Activated CD4-positive, CD25-positive, alpha-beta regulatory T cell (primary cell): ENCODE measurements at places on chromosomes 5 and 9.
A peak's percentile ranks its signal among the peaks of the same experiment; 100 is the strongest.

DNA sequence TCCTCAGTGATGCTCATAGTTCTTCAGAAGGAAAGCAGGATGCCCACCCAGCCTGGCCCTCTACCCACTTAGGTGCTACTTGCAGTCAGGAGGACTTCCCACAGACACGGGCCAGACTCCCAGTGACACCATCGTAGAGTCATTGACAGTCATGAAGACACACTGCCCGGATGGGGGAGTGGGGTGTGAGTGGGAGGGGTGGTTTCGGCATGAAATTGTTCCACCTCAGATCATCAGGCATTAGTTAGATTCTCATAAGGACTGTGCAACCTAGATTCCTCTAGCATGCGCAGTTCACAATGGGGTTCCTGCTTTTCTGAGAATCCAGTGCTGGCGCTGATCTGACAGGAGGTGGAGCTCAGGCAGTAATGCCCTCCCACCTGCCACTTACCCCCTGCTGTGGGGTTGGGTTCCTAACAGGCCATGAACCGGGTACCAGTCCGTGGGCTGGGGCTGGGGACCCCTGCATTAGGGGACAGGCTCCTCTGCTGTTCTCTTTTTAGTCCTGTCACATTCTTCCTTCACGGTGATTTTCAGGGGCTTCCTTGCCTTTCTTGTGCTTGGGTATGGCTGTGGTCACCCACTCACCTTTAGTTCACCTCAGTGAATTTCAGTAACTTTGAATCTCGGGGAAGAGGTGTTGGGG lies 88.2 kb upstream of the ANKRD55 start:
- DNase-seq = no peak

DNA sequence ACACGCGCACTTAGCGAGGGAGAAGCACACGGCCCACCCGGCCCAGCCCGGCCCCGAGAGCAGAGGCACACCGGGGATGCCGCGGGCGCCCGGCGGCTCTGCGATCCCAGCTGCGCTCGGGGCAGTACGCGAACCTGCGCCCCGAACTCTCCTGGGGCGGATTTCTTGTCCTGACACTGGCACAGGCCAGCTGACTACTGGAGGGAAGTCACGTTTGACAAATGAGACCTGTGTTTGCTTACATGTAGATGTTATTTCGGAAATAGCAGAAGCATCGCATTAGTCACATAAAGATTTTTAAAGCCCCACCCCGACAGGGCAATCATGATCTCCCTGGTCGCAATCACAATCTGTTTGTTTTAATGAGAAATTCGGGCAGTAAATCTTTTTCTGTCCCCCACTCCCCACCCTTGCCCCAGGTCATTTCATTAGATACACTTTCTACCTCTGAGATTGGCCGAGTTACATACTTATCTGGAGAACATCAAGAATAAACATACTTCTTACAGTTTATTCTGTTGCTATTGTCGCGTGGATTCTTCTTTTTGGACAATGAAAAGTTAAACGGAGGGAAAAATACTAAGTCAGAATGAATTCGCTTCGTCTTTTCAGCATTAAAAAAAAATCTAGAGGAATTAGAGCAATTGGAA lies 518.9 kb downstream of the CTNND2 start:
- DNase-seq = no peak

DNA sequence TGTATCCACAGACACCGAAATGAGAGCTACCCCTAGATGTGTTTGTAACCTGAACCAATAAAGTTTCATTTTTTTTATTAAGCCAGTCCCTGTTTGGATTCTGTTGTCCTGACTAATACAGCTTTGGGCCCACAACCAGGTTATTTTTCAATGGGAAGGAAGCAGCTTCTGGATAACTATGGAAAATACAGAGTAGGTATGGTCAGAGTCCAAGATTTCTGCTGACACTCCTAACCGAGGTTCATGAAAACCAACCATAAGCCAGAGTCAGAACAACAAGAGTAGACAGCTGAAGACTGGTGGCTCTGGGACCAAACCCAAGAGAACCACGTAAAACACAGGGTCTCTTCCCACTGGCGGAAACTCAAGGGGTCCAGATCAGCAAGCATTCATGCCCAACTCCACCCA lies 10.8 kb downstream of the KLF9 start:
- no peak for DNase-seq

DNA sequence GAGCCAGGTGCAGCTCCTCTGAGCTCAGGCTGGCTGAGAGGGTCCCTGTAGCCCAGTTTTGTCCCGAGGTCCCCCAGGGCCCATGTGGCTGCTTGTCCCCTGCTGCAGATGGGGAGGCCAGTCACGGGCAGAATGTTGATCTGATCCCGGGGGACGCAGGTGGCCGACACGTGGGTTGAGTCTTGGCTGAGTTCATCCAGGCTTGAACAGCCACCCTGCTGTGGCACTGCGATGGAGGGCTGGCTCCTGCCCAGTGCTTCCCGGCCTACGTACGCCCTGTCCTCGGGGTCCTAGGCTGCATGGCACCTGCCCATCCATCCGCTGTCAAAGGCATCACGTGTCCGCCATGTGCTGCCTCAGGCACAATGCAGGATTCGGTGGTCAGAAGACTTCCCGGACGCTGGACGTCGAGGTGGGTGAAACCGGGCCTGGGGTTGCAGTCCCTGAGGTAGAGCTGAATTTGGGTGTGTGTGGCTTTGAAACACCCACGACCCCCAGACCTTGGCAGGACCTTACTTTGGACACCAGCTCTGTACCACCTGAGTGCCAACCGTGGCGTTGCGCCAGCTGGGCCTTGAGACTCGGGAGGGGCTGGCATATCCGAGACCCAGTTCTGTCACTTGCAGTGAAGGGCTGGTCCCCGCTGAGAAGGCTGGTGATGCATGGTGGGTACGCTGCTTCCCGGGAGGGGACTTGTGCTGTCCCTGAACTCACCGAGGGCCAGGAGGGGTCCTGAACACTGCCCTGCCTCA lies 22.3 kb downstream of the RXRA start:
- DNase-seq = no peak

- DNase-seq = no peak
These were observed 190.0 kb upstream of the GRAMD2B start for GRCh38 chr5:126233256-126233655.

DNA sequence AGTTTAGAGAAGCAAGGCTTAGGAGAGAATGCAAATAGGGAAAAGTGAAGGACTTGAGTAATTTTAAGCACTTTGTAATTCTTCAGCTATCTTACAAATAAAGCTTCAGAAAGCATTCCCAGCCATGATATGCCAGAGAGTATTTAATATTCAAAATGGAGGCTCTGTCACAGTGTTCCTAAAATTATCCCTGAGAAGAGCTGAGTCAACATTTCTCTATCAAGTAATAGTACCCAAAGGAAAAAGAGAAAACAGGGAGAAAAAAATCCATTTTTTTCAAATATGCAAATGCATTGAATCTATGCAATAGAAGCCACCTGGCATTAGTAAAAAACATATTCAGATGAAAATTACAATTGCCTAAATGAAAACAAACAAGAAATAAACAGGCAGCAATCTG lies 392.6 kb upstream of the FAM174A start:
- no peak for DNase-seq

DNA sequence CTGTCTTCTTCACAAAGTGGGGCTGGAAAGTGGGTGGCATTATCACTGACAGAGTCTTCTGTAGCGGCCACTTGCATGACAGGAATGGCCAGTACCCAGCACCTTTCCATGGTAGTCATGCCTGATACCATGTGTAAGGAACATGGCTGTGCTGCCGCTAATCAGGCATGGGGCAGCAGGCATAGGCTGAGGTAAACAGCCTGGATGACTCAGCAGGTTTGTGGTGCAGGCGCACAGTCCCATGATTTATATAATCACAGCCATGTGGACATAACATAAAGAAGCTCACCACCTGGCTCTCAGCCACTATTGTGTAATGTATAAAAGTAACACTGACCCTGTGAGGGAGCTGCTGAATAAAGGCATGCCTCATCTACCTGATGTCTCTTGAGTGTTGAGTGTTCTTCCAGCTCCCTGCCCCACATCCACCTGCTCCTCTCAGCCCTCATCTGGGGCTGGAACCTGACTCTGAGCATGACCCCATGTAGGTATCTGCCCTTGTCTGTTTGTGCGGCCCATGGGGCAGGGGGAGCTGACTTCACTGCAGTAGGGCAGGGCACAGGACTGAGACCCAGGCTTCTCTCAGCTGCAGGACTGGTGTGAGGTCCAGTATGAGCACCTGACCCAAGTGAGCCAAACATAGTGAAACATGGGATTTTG lies 13.2 kb upstream of the ICE1 start:
- DNase-seq = no peak

DNA sequence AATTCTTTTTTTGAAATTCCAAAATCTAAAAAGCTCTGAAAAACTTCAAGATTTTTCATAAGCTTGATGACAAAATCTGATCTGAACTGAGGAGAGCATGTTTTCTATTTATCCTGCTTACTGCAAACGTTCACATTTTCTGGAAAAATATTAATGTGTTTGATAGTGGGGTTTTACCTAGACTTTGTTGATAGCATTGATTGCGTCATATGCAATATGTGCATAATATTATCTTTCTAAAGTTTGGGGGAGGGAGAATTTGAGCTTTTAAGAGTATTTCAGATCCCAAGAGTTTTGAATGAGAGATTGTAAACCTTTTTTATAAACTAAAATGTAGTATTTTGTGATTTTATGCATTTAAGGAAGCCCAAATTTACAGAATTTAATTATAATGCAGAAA lies 62.8 kb upstream of the CDH6 start:
- no peak for DNase-seq

- no peak for DNase-seq
These were observed 42.0 kb downstream of the NR3C1 start for GRCh38 chr5:143361438-143361837.

- no peak for DNase-seq
These were observed 3.4 kb upstream of the RHOBTB3 start for GRCh38 chr5:95727764-95728191.

GRCh38 chr5:90326995-90327394 lies 82.6 kb downstream of the CETN3 start:
- no peak for DNase-seq

DNA sequence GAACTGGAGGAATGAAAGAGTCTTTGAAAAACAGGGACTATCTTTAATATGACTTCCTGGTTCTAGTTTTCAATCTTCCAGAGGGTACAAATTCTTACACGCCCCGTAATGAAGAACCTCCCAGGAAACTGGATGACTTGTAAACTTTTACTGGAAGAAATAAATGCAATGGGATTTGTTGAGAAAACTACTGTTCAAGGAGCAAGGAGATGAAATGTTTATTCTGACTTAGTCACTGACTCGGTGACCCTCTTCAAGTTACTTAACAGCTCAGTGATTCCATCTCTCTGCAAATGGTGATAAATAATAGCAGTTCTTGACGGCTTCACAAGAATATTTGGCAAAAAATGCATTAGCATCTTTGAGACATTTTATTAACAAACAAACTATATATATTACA lies 858.6 kb downstream of the PTPRD start:
- no peak for DNase-seq

DNA sequence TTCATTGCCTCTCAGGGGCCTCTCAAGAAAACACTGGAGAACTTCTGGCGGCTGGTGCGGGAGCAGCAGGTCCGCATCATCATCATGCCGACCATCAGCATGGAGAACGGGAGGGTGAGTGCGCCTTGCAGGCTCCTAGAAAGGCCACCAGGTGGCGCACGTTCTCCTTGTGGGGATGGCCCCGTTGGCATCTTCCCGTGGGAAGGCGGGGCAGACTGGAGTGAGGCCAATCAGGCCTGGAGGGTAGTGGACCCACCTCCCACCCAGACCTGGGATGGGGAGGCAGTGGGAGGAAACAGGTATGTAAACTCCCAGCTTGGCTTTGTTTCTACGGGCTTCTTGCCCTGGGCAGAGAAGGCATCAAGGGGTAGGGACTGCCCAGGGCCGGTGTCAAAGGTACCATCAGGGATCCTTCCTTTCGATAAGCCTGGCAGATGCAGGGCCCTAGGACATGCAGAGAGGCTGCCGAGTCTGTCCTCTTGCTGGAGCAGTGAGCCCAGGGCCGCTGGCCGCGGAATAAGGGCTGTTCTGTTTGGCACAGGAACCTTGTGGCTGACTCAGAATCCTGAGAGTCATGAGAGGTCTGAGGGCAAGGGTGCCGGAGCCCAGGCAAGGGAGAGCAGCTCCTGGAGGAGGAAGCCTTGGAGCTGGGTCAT lies 18.9 kb upstream of the SPTLC1 start:
- DNase-seq = peak; percentile 22

GRCh38 chr5:81908771-81909170 lies 63.1 kb upstream of the ATG10 start:
- no peak for DNase-seq

DNA sequence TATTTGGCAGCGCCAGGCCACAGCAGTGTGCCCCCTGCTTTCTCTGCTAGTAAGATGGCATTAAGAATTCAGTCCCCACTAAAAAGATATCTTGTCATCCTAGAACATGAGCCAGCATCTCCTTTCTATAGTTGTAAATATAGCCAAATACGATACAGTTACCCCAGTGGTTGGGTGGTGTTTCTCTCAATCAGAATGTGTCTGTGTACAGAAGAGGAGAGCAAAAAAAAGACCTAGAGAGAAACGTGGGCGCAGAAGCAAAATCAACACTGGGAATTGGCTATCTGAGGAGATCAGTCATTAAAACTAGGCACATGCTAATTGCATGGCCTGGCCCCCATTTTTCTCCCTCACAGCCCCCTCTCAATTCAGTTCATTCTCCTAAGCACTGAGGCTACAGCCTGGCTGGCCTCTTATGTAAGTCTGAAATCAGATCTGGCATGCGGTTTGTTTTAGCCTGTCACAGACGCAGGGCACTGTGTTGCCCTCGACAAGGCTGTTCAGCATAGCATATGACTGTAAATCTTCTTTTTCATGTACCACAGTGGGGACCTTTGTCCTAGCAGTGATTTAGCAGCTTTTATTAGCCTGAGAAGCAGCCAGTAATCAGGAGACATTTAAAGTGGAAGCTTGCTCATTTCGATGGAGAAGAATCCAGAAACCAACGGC lies 57.8 kb downstream of the RORB start:
- DNase-seq = no peak

DNA sequence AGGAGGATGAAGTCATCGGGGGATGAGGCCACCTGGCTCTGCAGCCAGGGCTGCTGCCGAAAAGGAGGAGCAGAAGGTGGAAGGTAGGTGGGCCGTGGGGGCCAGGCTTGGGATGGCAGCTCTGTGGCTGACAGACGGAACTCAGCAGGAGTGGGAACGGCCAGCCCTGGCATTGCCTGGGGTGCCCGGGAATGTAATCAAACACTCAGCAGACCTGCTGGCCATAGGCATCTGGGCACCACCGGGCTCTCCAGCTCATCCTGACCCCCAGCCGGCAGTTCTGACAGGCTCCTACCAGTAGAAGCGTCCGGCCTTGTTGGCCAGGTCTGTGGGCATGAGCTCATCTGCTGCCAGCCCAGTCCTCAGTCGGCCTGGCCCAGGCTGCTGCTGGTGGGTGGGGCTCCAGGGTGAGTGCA lies 4.3 kb upstream of the FAT2 start:
- DNase-seq = no peak

DNA sequence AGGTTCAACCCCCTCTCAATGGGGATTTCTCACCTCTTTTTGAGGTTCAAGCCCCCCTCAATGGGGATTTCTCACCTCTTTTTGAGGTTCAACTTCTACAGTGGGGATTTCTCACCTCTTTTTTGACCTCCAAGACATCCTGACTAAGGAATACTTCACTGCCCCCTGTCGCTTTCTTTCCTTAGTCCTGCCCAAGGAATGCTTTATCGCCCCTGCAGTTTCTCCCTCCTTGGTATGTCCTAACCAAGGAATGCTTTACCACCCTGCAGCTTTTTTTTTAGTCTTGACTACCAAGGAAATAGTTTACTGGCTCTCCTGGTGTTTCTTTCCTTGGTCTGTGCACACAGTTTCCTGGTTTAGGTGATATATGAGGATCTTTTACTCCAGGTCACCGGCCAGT lies 9.6 kb upstream of the IRGM start:
- no peak for DNase-seq

- DNase-seq = no peak
These were observed 477.0 kb upstream of the RGMB start for GRCh38 chr5:98296426-98296825.

GRCh38 chr5:61840361-61840760 lies 465.6 kb upstream of the KIF2A start:
- no peak for DNase-seq
